ENCODE measurements at places on chromosomes 11 and 22. TPM values are rescaled to one million over a fixed set of nuclear protein-coding genes. Genes with fewer than 3 reads are reported as not detected.

The RFPL1 gene
- not detected for total RNA-seq

- no peak overlapping the region for H3K27ac ChIP-seq
- H3K4me1 ChIP-seq: no peaks in the 10 kb centered on the region
- no peak for DNase-seq
- peaks cover 20% of the 10 kb centered on the region for H3K27me3 ChIP-seq
- no peak overlapping the region for H3K4me3 ChIP-seq
These were observed 12.8 kb upstream of the CHRM1 start for GRCh38 chr11:62933750-62934495.

DNA sequence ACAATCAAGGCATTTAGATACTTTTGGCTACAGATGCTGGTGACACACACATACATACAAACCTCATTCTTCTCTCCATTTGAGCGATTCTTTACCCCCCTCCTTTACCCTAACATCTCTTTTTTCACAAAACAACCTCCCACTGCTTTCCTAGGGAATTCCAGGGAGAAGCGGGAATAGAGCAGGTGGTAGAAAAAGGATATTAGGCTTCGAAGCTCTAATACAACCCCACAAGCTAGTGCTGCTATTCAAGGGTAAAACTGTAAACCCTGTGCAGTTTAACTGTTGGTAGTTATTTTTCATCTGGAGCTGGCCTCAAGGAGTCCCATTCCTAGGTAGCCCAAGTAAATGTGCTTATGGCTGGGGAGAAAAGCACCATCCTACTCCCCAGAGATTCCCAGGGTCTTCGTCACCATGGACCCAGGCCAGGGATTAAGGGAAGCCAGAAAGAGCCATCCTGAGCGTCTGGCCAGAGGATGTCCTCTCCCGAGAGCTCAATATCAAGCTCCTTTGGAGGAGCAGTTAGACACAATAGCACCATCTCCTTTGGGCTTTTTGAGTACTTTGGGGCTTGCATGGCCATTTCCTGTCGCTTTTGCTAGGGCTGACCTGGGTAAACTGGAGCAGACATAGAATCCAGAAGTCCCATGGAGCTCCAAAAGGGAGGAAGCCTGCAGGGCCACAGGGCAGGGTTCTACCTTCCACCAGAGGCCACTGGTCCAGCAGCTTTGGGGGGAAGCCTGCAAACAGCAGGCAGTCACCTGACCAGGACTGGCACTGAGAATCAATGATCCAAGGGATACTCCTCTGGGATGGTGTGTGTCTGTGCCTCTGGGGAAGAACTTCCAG lies 3.1 kb downstream of the MAML2 start:
- H3K4me1 ChIP-seq: peaks cover 16% of the 10 kb centered on the region
- peak overlapping the region; percentile 92 for H3K4me3 ChIP-seq
- H3K36me3 ChIP-seq: peaks cover 2% of the 10 kb centered on the region
- H3K27ac ChIP-seq: peak overlapping the region; percentile 94
- DNase-seq: peak; percentile 59

DNA sequence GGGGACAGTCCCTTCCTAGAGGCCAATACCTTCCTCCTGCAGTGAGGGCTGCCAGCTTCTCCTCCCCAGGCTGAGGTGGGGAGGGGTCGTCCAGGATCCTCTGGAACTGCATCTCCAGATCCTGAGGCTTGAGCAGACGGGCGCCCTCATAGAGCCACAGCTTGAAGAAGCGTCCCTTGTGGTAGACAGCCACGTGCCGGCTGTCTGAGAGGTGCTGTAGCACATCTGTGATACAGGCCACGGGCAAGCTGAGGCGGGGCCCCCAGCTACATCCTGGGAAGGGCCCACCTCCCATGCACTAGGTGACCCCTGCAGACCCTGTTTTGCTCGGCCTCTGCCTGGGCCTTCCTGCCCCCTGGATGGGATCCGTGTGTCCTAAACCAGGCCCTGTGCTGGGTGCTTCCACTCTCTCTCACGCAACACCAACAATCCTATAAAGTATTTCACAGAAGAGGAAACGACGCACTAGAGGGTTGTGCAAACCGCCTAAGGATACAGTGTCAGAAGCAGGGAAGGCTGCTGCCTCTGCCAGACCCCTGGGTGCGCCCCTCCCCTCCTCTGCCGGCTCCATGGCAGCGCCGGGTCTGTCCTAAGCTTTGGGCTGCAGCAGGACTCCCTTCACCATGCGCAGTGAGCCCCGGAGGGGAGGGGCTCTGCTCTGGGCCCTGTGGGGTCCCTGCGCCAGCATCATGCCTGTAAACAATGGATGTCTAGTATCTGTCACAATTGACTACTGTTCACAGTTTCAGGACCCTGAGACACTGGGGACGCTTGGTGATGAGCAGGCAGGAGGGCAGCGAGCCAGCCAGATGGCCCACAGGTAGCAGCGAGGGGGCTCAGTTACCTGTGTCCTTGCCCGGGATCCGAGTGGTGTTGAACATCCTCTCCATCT lies 4.5 kb downstream of the CPT1B start:
- peaks cover 7% of the 10 kb centered on the region for H3K4me1 ChIP-seq
- no peak overlapping the region for H3K4me3 ChIP-seq
- DNase-seq: no peak
- H3K27me3 ChIP-seq: no peaks in the 10 kb centered on the region

DNA sequence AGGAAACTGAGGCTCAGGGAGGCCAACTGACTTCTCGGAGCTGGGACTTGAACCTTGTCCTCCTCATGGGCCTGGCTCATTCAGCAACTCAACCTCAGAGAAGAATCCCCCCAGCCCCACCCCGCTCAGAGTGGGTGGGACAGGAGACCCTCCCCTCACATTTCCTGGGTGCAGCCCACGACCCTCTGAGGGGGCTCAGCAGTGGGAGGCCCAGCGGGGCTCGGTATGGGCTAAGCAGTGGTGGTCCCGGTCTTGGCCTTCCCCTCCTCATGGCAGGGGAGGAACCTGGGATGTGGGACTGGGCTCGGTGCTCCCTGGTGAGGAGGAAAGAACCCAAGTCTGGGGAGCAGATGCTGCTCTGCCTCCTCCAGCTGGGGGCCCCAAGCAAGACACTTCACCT lies 14.2 kb upstream of the CABP7 start:
- H3K27ac ChIP-seq: no peak overlapping the region
- peaks cover 12% of the 10 kb centered on the region for H3K4me1 ChIP-seq
- peaks cover 27% of the 10 kb centered on the region for H3K27me3 ChIP-seq
- no peak for DNase-seq

- no peak overlapping the region for H3K27ac ChIP-seq
- no peaks in the 10 kb centered on the region for H3K4me1 ChIP-seq
- peak; percentile 30 for DNase-seq
- no peak overlapping the region for H3K4me3 ChIP-seq
- no peaks in the 10 kb centered on the region for H3K36me3 ChIP-seq
These were observed 1030.8 kb upstream of the CCDC90B start for GRCh38 chr11:84316866-84317555.

GRCh38 chr22:48858121-48858520 lies 969.6 kb downstream of the BRD1 start:
- H3K4me3 ChIP-seq: no peak overlapping the region
- H3K4me1 ChIP-seq: no peaks in the 10 kb centered on the region
- no peak for DNase-seq
- H3K27ac ChIP-seq: no peak overlapping the region
- no peaks in the 10 kb centered on the region for H3K36me3 ChIP-seq

Measured in IMR-90 (cell line).